ENCODE measurements at places on chromosomes 11 and 22. TPM values are rescaled to one million over a fixed set of nuclear protein-coding genes. Genes with fewer than 3 reads are reported as not detected.

The ROBO4 gene
- not detected for total RNA-seq

The MAPK1 gene
- total RNA-seq: 74.2 TPM

The MUC6 gene
- not detected for total RNA-seq

The KIAA1671 gene
- 1.4 TPM for total RNA-seq

The KRTAP5-1 gene
- total RNA-seq: not detected

The RCOR2 gene
- total RNA-seq: not detected

The IFT27 gene
- total RNA-seq: 20.7 TPM

The FUT4 gene
- 5.2 TPM for total RNA-seq

The UBQLN3 gene
- not detected for total RNA-seq

The CD59 gene
- 48.7 TPM for total RNA-seq

DNA sequence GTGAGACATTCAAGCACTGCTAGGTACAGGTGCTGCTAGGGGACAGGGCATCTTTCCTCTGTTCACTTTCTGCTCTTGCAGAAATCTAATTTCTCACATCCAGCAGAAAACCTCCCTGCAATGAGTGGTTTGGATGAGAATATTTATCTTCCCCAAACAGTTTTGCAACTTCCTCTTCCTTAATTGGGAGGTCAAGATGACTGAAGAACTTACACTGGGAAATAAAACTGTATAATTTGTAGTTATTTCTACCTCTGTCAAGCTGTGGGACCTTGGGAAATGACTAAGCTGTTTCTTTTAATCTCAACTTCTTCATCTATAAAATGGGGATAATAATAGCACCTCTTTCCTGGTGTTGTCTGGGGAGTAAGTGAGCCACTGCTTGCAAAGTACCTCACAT is 69.8 kb downstream of the PRR5L start:
- peaks cover 15% of the 10 kb centered on the region for H3K4me1 ChIP-seq
- no peak overlapping the region for H3K27ac ChIP-seq
- H3K4me3 ChIP-seq: no peak overlapping the region
- H3K36me3 ChIP-seq: no peaks in the 10 kb centered on the region
- peaks cover 28% of the 10 kb centered on the region for H3K27me3 ChIP-seq

DNA sequence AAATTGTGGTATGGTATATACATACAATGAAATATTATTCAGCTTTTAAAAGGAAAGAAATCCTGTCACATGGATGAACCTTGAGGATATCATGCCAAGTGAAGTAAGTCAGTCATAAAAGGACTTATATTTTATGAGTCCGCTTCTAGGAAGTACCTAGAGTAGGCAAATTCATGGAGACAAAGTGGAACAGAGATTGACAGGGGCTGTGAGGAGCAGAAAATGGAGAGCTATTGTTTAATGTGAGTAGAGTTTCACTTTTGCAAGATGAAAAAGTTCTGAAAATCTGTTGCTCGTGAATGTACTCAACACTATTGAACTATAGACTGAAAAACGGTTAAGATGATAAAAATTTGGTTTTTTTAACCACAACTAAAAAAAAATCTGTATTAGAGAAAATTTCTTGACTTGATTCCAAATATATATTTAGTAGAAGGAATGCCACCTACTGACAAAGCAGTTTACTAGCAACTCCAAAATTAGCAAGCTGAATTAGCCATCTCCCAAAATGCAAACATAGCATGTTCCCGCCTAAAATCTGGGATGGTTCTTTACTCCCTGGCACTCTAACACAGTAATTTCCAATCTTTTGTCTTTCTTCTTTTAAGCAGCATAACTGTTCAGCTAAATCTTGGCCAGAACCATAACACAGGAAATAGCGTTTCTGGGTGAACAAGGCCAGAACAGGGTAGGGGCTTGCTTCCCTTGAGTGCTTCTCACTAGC is 1.5 kb downstream of the UFD1 start:
- DNase-seq: no peak
- H3K4me3 ChIP-seq: peak overlapping the region; percentile 98
- H3K27me3 ChIP-seq: no peaks in the 10 kb centered on the region
- H3K36me3 ChIP-seq: no peaks in the 10 kb centered on the region
- H3K4me1 ChIP-seq: peaks cover 34% of the 10 kb centered on the region
- peak overlapping the region; percentile 98 for H3K27ac ChIP-seq

- no peak overlapping the region for H3K4me3 ChIP-seq
- no peaks in the 10 kb centered on the region for H3K27me3 ChIP-seq
- H3K36me3 ChIP-seq: peaks cover 6% of the 10 kb centered on the region
- H3K27ac ChIP-seq: no peak overlapping the region
Observed at GRCh38 chr11:2827792-2828191, 57.8 kb downstream of the CDKN1C start.

- H3K27me3 ChIP-seq: no peaks in the 10 kb centered on the region
- no peak overlapping the region for H3K27ac ChIP-seq
- no peak for DNase-seq
- H3K4me1 ChIP-seq: peaks cover 6% of the 10 kb centered on the region
- peaks cover 12% of the 10 kb centered on the region for H3K36me3 ChIP-seq
- no peak overlapping the region for H3K4me3 ChIP-seq
Observed at GRCh38 chr11:74256378-74257133, 54.9 kb downstream of the P4HA3 start.

- DNase-seq: no peak
- peaks cover 3% of the 10 kb centered on the region for H3K4me1 ChIP-seq
- no peak overlapping the region for H3K27ac ChIP-seq
- H3K36me3 ChIP-seq: peaks cover 3% of the 10 kb centered on the region
- no peak overlapping the region for H3K4me3 ChIP-seq
- H3K27me3 ChIP-seq: no peaks in the 10 kb centered on the region
Observed at GRCh38 chr11:110467556-110467955, 37.8 kb downstream of the FDX1 start.

DNA sequence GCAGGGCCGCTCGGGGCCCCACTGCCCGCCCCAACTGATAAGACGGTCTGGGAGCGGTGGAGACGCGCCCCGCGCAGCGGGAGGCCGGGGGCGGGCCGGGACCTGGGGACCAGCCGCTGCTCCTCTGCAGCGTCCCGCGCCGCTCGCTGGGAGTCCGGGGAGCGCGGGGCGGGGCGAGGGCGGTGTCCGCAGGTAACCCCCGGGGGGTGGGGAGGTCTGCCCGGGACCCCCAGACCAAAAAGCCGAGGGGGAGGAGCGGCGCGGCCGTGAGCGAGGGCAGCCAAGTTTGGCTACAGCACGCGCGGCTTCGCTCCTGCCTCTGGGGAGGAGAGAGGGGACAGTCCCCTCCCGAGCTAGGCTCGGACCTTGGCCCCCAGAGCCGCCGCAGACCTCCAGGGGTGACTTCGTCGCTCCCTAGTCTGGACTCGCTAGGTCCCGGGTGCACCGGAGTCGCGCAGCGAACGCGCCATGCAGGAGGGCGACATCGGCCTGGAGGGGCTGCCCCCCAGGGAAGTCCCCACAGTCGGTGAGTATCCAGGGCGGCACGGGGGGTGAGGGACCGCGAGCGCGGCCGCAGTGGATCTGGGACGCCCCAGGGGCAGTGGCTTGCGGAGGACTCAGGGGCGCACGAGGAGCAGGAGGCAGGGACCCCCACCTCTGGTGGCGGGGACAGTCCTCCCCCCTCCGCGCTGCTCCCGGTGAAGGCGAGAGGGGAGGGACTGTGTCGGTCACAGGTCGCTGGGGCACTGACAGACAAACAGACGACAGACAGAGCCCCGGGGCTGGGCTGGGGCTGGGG is 92.3 kb upstream of the ANO1 start:
- H3K4me1 ChIP-seq: no peaks in the 10 kb centered on the region
- H3K4me3 ChIP-seq: no peak overlapping the region

DNA sequence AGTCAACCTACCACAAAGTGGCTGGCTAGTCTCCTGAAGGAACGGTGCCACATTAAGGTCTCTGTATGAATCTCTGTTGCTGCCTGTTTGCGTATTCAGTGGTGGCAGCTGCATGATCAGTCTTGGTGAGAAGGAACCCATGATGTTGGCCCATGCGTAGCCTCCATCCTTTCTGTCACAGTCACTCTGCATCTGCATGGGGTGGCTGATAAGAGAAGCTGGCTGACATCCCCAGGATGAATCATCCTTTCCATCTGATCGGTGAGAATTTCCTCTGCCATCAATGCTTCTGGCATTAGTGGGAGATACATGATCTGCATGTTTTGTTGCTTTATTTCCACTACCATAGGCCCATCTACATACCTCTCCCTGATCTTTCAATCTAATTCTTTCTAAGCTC is 199.0 kb upstream of the NECTIN1 start:
- no peak overlapping the region for H3K27ac ChIP-seq
- DNase-seq: no peak
- H3K4me1 ChIP-seq: no peaks in the 10 kb centered on the region

- H3K36me3 ChIP-seq: no peaks in the 10 kb centered on the region
- no peak overlapping the region for H3K27ac ChIP-seq
- no peaks in the 10 kb centered on the region for H3K4me1 ChIP-seq
- no peak for DNase-seq
- H3K27me3 ChIP-seq: no peaks in the 10 kb centered on the region
Observed at GRCh38 chr11:100182927-100183326, 504.2 kb upstream of the ARHGAP42 start.

DNA sequence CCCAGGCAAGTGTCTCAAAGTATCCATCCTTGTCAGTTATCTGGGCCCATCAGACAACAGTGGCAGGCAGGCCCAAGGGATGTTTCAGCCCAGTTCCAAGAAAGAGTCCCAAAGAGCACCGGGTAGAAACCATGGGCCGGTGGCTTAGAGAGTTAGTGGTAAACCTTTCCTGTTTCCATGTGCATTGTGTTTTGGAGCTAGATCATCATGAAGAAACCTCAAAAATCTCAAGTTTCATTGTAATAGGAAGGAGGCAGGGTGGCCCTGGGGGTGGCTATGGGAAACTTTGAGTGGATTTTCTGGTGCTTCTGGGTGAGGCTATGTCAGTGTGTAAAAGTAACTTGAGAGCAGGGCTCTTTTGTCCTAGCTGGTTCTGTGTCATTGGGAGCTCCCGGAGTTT is 68.1 kb downstream of the UBASH3B start:
- H3K27me3 ChIP-seq: no peaks in the 10 kb centered on the region
- no peak for DNase-seq
- peak overlapping the region; percentile 84 for H3K27ac ChIP-seq
- no peak overlapping the region for H3K4me3 ChIP-seq

DNA sequence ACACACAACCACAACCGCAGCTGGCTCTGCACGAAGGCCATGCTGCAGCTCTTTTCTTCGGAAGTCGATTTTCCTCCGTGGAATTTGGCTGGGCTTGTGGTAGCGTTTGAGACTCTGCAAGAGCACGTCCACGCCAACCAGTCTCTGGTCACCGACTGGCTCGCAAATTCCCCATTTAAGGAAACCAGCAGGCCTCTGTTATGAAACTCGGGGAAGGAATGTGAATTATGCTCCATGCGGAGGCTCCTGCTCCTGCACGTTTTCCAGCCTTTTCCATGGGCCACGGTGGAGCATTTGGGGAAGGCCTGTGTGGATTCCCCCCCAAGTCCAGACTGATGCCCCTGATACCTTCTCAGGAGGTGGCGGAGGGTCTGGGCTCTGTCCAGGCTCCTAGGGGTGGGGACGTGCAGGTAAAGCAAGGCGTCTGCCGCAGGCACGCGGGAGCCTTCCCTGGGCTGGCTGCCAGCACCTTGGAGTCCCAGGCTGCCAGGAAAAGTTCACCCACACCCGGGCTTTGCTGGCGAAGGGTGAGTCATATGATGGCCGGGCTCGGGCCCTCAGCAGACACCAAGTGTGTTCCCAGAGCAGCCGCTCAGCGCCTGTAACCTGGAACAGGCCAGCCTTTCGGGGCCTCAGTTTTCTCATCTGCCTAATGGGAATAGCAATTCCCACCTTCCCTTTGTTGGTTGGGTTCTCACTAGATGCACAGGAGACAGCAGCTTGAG is 41.9 kb downstream of the LRP5 start:
- no peaks in the 10 kb centered on the region for H3K27me3 ChIP-seq
- H3K27ac ChIP-seq: no peak overlapping the region
- no peaks in the 10 kb centered on the region for H3K36me3 ChIP-seq
- peaks cover 4% of the 10 kb centered on the region for H3K4me1 ChIP-seq

DNA sequence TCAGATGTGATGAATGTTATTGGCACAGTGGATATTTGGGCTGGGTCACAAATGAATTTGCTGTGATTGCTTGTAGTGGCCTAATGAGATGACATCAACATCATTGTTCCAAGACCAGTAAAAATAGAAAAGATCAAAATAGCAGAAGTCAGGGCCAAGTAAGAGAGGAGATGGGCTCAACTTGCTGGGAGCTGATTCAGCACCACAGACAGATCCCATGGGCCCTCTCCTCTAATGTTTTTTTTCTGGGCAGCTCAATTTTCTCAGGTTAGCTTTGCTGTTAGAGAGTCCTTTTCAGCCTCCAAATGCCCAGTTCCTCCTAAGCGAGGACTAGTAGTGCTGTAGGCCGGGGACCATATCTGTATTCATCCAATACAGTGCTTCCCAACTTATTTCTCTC is 86.0 kb upstream of the IZUMO1R start:
- no peaks in the 10 kb centered on the region for H3K4me1 ChIP-seq
- H3K27me3 ChIP-seq: no peaks in the 10 kb centered on the region
- no peaks in the 10 kb centered on the region for H3K36me3 ChIP-seq
- no peak overlapping the region for H3K4me3 ChIP-seq
- no peak overlapping the region for H3K27ac ChIP-seq

- H3K4me1 ChIP-seq: no peaks in the 10 kb centered on the region
- H3K27ac ChIP-seq: no peak overlapping the region
- no peak overlapping the region for H3K4me3 ChIP-seq
Observed at GRCh38 chr22:28348613-28349609, 330.7 kb downstream of the TTC28 start.

DNA sequence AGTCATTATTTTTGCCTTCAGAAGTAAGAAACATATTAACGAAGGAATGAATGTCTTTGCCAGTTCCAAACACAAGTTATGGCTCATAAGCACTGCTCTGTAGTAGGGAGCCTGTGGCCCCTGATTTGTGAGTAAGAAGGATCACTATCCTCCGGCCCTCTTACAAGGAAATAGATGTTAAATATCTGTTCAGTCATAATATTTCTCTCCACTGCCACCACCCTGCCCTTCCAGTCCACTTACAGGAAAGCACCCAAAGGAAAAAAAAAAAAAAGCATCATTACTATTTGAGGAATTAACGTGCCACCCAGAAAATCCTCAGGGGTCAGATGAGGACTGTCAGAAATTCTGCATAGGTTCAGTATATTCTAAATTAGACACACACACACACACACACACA is 123.4 kb downstream of the ETS1 start:
- no peak for DNase-seq
- H3K27ac ChIP-seq: peak overlapping the region; percentile 100
- H3K4me1 ChIP-seq: peaks cover 78% of the 10 kb centered on the region
- peaks cover 29% of the 10 kb centered on the region for H3K36me3 ChIP-seq
- H3K27me3 ChIP-seq: no peaks in the 10 kb centered on the region

- no peaks in the 10 kb centered on the region for H3K27me3 ChIP-seq
- H3K4me3 ChIP-seq: peak overlapping the region; percentile 90
- peak overlapping the region; percentile 88 for H3K27ac ChIP-seq
- no peak for DNase-seq
- peaks cover 9% of the 10 kb centered on the region for H3K36me3 ChIP-seq
Observed at GRCh38 chr11:133928628-133929059, 28.1 kb downstream of the IGSF9B start.

DNA sequence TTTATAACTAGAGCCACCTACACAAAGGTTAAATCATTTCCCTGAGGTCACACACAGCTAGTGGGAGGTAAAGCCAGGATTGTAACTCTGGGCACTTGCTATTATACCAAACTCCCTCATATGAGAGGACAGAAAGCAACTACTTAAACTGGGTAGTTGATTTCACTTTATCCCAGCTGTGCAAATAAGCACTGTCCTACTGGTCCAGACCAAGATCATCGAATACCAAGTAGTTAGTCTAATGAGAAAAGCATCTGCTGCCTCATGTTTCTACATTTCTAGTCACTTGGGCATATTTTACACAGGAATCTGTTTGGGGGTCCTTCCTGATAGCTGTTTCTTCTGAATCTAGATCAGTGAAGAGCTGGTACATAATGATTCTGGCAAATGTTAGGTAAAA is 178.6 kb upstream of the NARS2 start:
- H3K4me1 ChIP-seq: peaks cover 2% of the 10 kb centered on the region
- peaks cover 66% of the 10 kb centered on the region for H3K27me3 ChIP-seq
- no peak for DNase-seq
- H3K36me3 ChIP-seq: no peaks in the 10 kb centered on the region
